ENCODE measurements at places on chromosomes 6 and 20.
A peak's percentile ranks its signal among the peaks of the same experiment; 100 is the strongest.

DNA sequence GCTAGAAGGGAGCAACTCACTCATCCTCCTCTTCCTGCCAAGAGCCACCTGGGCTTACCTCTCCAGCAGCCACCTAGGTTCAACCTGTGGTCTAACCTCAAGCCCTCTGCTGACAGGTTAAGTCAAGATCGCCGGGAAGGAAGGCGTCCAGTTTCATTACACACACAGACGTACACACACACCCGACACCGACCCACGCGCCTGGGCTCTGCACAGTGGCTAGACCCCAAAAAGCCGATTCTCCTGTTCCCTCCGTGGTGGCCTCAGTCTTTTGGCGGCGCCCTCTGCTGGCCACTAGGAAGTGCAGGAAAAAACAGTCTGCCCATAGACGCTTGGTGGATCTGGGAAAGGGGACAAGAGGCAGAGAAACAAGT is 52.8 kb downstream of the MRPL14 start:
- peak; percentile 69 for DNase-seq

- no peak for DNase-seq
Measured at GRCh38 chr6:163298079-163298830, 116.3 kb upstream of the QKI start.

GRCh38 chr6:50817646-50817950 is 1.1 kb upstream of the TFAP2B start:
- no peak for DNase-seq

DNA sequence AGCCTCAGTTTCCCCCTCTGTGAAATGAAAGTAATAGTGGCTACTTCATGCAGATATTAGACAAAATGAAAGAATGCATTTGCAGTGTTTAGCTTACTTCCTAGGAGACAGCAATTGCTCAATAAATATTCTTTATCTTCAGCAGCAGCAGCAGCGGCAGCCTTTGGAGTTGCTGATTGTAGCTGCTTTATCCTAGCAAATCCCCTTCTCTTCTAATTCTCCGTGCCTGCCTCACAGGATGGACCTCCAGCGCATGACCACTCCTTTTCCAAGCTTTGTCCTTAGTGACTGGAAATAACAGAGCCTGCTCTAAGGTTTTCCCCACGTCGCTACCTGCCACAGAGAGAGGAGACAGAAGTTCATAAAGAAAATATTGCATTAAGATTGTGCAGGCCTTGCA is 279.8 kb downstream of the TSHZ2 start:
- DNase-seq: no peak

- no peak for DNase-seq
Measured at GRCh38 chr6:35317483-35318195, 20.0 kb downstream of the DEF6 start.

Measured in CD4-positive, alpha-beta T cell treated with Interleukin-4 for 1 hour (primary cell).